ENCODE measurements at places on chromosomes 13 and 19. TPM values are rescaled to one million over a fixed set of nuclear protein-coding genes. Genes with fewer than 3 reads are reported as not detected.
A peak's percentile ranks its signal among the peaks of the same experiment; 100 is the strongest.

- no peak for DNase-seq
These were observed 104.4 kb upstream of the CSNK1A1L start for GRCh38 chr13:37209621-37210580.

GRCh38 chr13:25800523-25800922 is 251.3 kb downstream of the SHISA2 start:
- DNase-seq = no peak

GRCh38 chr13:35592457-35592856 is 116.0 kb upstream of the MAB21L1 start:
- DNase-seq = no peak

- no peak for DNase-seq
These were observed 45.2 kb downstream of the SUCLA2 start for GRCh38 chr13:47955836-47956235.

GRCh38 chr19:15247107-15248014 is 15.1 kb upstream of the EPHX3 start:
- no peak for DNase-seq

- DNase-seq = no peak
These were observed 184.6 kb downstream of the GPC6 start for GRCh38 chr13:93411186-93411680.

DNA sequence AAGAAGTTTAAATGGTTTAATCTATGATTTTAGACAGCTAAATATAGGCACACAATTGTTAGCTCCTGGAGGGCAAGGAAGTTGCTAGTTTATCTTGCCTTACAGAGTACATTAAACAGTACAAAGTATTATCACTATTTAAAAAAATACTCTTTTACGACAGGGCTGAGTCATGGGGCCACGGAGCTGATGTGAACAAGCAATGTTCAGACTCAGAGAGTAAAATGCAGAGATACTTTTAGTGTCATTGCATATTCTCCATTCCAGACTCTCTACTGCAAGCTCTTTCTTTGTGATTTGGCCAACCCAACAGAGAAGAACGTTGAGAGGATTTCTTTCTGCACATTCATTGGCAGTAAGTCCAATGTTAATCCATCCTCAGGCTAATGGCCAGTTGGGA is 352.4 kb downstream of the SPRY2 start:
- no peak for DNase-seq

GRCh38 chr13:100523981-100524386 is 64.6 kb downstream of the GGACT start:
- DNase-seq = no peak

- peak; percentile 37 for DNase-seq
These were observed 4.7 kb downstream of the PPP1R13L start for GRCh38 chr19:45400192-45400591.

DNA sequence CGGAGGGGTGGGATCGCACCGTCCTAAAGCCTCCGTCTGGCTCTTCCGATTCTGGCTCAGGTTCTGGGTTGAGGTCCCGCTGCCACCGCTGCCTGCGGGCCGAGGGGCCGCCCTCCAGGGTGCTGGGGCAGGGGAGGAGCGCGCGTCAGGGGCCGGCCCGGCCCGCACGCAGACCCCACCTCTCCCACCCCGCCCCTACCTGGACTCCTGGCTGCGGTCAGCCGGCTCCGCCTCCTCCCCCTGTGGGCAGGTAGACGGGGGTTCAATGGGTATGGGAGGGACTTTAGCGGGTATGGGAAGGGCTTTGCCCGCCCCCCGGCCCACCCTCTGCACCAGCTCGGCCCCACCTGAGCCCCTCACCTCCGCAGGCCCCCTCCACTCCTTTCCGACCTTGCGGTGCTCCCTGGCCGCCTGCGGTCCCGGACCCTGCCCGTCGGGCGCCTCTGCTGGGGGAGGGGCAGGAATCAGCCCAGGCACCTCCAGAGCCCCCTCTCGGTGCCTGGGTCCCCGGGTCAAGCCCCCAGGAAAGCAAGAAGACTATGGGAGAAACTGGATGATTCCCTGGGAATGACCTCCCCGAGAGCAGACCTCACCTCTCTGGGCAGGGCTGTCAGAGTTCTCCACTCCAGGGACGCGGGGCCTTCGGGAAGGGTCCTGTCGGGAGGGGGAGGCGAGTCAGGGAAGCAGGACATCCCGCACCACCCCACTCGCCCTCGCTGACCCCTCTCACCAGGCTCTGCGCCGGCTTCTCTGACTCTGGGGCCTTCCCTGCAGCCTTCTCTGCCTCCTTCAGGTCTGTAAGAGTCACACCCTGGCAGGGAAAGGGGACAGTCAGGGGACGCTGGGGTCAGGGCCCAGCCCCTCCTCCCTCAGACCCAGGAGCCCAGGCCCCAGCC is 17.0 kb downstream of the EPS8L1 start:
- DNase-seq = no peak

- no peak for DNase-seq
These were observed 68.2 kb downstream of the ZNF100 start for GRCh38 chr19:21699197-21699596.

- DNase-seq = peak; percentile 68
These were observed 56.9 kb downstream of the NFIC start for GRCh38 chr19:3423183-3423829.

DNA sequence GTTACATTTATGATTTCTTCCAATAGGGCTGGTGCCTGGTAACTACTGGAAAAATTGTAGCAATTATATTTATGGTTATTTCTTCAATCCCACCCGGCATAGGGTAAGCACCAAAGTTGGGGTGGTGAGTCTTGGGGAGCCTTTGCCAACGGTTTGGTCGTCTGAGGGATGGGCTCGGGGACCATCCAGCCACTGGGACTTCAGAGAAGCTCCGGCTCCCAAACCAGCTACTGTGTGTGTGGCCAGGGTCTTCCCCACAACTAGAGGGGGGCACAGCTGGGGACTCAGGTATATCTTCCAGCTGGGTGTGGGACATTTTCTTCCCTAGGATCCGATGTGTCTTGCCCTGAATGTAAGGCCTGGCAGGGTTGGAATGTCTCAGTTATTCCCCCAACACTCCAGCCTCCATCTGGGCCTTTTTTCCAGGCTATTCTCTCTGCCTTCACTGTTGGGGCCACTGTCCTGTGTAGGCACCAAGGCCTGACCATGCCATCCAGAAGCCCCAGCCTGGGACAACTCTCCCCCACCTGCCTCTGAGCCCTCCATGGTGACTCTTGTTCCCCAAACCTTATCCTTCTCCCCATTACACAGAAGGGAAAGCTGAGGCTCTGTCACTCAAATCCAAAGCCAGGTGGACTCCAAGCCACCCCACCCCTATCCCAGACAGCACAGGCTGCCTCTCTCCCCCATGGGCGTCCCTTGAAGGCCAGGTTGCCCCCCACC is 1.1 kb upstream of the IFI30 start:
- DNase-seq = no peak

DNA sequence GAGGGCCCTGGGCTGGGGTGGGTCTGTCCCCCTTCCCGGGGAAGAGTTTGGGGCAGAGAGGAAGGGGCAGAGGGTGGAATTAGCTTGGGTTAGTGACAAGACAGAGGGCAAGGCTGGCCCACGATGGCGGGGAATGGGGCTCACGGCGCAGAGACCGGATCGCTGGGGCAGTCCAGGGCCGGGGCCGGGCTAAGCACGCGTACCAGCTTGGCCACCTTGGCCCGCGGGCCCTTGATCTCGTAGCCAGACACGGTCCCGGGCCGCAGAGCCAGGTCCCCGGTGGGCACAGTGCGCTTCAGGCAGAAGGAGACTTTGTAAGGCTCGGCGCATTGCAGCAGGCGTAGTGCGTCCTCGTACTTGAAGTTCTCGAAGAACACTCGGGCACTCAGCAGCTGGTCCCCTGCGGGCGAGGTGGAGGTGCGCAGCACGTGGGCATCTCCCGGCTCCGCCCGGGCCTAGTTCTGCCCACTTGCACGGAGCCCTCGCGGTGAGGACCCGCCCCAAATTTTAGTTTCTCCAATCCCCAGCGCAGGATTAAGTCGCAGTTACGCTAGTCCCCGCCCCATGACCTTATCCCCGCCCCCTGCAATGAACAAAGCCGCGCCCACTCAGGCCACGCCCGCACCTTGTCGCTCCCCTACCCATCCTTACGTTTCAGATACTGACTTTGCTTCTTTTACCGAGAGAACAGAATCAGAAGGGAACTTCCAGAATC is 8.6 kb upstream of the HIPK4 start:
- peak; percentile 56 for DNase-seq

DNA sequence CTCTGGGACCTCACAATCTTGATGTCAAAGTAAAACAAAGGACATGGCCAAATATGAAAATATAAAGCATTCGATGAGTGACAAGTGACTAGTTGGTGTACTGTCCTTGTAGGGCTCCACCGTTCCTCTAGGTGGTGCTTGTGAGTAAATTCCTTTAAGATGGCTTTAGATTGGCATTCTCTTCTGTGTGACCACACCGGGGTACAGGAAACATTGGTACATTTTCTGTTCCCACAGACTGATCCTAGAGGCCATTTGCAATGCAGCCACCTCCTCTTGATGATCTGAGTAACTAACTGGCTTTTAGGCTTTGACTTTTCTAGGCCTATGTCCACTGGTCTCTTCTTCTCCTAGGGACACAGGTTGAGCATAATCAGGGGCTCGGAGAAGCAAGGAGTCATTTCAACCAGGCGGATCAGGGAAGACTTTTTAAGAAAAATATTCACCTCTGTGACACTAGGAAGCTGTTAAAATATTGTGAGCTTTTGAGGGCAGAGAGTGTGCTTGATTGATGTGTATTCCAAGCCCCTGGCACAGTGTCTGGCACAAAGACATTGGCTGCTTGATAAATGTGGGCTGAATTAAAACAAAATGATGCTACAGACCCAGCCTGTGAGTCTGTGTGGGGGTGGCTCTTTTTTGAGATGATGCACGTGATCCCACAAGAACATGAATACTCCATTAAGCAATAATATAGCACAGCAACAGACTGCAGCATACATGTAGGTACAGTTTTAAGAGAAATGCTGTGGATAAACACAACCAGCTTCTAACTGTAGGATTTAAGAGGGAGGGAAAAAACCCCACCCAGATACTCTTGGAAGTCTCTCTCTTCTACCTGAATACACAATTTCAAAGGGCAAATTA is 21.0 kb downstream of the EPSTI1 start:
- no peak for DNase-seq

DNA sequence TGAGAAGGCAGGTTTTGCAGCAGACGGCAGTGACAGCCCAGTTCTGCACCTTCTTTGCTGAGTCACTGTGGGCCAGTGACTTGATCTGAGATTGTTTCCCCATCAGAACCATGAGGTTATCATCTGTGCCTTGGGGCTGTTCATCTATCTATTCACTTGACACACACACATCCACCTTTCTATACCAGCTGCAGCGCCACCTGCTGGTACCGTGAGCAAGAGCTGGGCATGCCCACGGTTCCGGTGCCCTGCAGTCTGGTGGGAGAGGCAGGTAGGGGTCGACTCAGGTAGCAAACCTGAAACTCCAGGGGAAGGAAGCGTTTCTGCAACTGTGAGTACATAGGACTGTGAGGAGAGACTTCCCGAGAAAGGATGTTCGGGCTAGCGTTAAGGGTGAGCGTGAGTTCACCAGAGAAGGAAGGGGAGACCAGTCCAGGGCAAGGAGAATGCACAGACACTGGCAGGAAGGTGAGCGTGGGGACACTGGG is 7.5 kb upstream of the LIN7B start:
- peak; percentile 69 for DNase-seq

GRCh38 chr13:84121456-84121855 is 239.2 kb upstream of the SLITRK1 start:
- DNase-seq = no peak

DNA sequence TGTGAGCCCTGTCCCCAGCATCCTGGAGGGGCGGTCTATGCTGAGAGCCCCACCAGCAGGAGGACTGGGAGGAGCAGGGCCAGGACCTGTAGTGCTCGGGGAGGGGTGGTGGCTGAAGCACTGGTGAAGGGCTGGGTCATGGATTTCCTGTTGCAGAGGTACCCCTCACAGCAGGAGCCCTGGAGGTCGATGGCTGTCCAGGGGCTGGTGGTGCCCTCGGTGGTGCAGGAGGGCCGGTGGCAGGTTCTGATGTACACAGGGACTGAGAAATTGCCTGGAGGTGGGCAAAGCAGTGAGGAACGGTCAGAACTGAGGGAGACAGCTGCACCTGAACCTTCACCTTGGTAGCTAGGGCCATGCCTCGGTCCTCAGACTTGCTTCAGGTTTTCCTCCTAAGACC is 4.7 kb downstream of the LYPD5 start:
- DNase-seq = no peak

GRCh38 chr19:39409208-39410016 is 2.8 kb downstream of the ZFP36 start:
- peak; percentile 95 for DNase-seq

Gene DLL3
- not detected for total RNA-seq

Gene PRDX2
- total RNA-seq = 684 TPM

Gene ACOD1
- total RNA-seq = not detected

Gene DPF1
- not detected for total RNA-seq

Gene ARHGAP35
- total RNA-seq = 62.6 TPM

Gene FFAR3
- not detected for total RNA-seq

Gene TSSK6
- total RNA-seq = 0.67 TPM

Gene PRR20C
- not detected for total RNA-seq

Gene ELAVL1
- 49.4 TPM for total RNA-seq

Gene FCGBP
- 8.0 TPM for total RNA-seq
